Bronchial smooth muscle cell (primary cell): ENCODE measurements at places on chromosomes 5 and 9. TPM values are rescaled to one million over a fixed set of nuclear protein-coding genes. Genes with fewer than 3 reads are reported as not detected.

Gene TRMT10B
- total RNA-seq, result 4.1 and 4.6 TPM in 2 replicates

Gene CD74
- total RNA-seq, result 0.94 and 2.2 TPM in 2 replicates

Gene ARHGEF37
- total RNA-seq, result 1.3 and 1.8 TPM in 2 replicates

Gene CDH12
- not detected in 2 replicates for total RNA-seq

Gene LRSAM1
- total RNA-seq, result 7.4 and 9.8 TPM in 2 replicates

Gene OR13F1
- not detected in 2 replicates for total RNA-seq

Gene NEURL1B
- 0.47 and 5.1 TPM in 2 replicates for total RNA-seq

Gene NR4A3
- 0.32 and 0.43 TPM in 2 replicates for total RNA-seq

Gene DCP2
- 12.1 and 13.2 TPM in 2 replicates for total RNA-seq

Gene SPATA31C1
- total RNA-seq, result not detected in 2 replicates

Gene PCDHGA7
- total RNA-seq, result 5.7 and 11.5 TPM in 2 replicates

Gene SETX
- 55.6 and 57.1 TPM in 2 replicates for total RNA-seq

Gene MAPK9
- 21.9 and 29.5 TPM in 2 replicates for total RNA-seq

Gene CSF1R
- total RNA-seq, result under 0.01 TPM in 1 of 2 replicates, not detected in the other

Gene PCSK1
- under 0.01 TPM in 1 of 2 replicates, not detected in the other for total RNA-seq

Gene TRIP13
- total RNA-seq, result 1.8 and 4.1 TPM in 2 replicates

Gene ITGA2
- 8.3 and 29.0 TPM in 2 replicates for total RNA-seq

Gene LHX2
- total RNA-seq, result not detected in 2 replicates

Gene PRR16
- total RNA-seq, result 1.6 and 5.2 TPM in 2 replicates

Gene SET
- 463 and 530 TPM in 2 replicates for total RNA-seq

Gene ABLIM3
- total RNA-seq, result 23.6 and 24.9 TPM in 2 replicates

Gene TLX3
- total RNA-seq, result not detected in 2 replicates

Gene IL13
- total RNA-seq, result 0.16 TPM in 1 of 2 replicates, not detected in the other

Gene MOB3B
- total RNA-seq, result 0.09 and 0.16 TPM in 2 replicates

Gene ENG
- 11.0 and 13.9 TPM in 2 replicates for total RNA-seq

Gene GPR150
- under 0.01 and 0.32 TPM in 2 replicates for total RNA-seq

Gene SH3GL2
- total RNA-seq, result not detected in 2 replicates

Gene HTR1A
- total RNA-seq, result not detected in 2 replicates

Gene GABRA6
- total RNA-seq, result not detected in 2 replicates

Gene HINT1
- total RNA-seq, result 173 and 210 TPM in 2 replicates

Gene DAB2IP
- 4.4 and 11.1 TPM in 2 replicates for total RNA-seq

Gene PRDM9
- not detected in 2 replicates for total RNA-seq

Gene CYSRT1
- total RNA-seq, result 0.17 and 0.63 TPM in 2 replicates

Gene PAPPA
- 23.4 and 28.8 TPM in 2 replicates for total RNA-seq

Gene MTAP
- total RNA-seq, result 15.8 and 19.0 TPM in 2 replicates

Gene NOXA1
- 0.26 and 0.95 TPM in 2 replicates for total RNA-seq
